HCT116 (cell line): ENCODE measurements at places on chromosomes 7 and 10.

DNA sequence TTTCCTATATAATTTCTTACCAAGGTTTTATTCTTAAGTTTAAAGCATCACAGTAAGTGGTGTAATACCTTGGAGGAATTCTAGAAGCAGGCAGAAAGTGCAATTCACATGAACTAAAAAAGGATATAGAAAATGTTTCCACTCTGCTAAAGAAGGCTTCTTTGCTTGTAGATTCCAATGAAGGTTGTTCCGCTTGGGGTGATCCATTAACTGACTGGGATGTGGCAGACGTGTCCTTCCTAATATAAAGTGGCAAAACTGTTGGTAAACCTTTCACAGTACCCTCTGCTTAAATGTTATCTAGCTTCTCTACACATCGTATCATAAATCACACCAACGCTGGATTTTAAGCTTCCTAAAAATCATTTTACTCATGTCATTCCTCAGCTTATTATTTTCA lies 2.3 kb downstream of the ZC3HC1 start:
- no peak overlapping the region for H3K27ac ChIP-seq
- no peak for DNase-seq
- H3K36me3 ChIP-seq = no peaks in the 10 kb centered on the region
- H3K4me3 ChIP-seq = no peak overlapping the region

DNA sequence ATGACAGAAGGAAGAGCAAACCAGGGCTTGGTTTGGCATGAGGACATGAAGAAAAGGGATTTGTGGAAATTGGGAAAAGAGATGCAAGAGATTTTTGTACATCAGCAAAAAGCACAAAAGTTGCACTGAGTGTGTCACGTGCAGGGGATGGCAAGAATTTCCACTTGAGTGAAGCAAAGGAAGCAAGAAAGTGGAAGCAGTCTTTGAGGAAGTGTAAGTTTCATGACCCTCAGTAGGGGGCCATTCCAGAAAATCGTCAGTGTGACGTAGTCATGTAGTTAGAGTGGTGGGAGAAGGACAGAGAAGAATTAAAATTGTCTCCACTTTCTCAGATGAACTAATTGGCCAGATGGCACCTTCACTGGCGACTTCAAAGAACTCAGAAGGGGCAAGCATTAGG lies 123.3 kb upstream of the FZD1 start:
- no peaks in the 10 kb centered on the region for H3K36me3 ChIP-seq
- no peaks in the 10 kb centered on the region for H3K4me1 ChIP-seq
- no peak overlapping the region for H3K27ac ChIP-seq
- no peak for DNase-seq
- H3K4me3 ChIP-seq = no peak overlapping the region

- no peak for DNase-seq
- H3K27ac ChIP-seq = no peak overlapping the region
- no peaks in the 10 kb centered on the region for H3K4me1 ChIP-seq
- H3K4me3 ChIP-seq = no peak overlapping the region
These were observed 29.2 kb downstream of the PTER start for GRCh38 chr10:16466001-16466400.

GRCh38 chr7:101598986-101599771 lies 29.9 kb downstream of the MYL10 start:
- H3K4me1 ChIP-seq = peaks cover 36% of the 10 kb centered on the region
- H3K27ac ChIP-seq = peak overlapping the region; percentile 39; the same call in 1 of the 2 replicates
- no peaks in the 10 kb centered on the region for H3K27me3 ChIP-seq
- no peaks in the 10 kb centered on the region for H3K36me3 ChIP-seq
- H3K4me3 ChIP-seq = no peak overlapping the region

- no peaks in the 10 kb centered on the region for H3K27me3 ChIP-seq
- no peaks in the 10 kb centered on the region for H3K36me3 ChIP-seq
- DNase-seq = no peak
- H3K27ac ChIP-seq = no peak overlapping the region
- peaks cover 13% of the 10 kb centered on the region for H3K4me1 ChIP-seq
These were observed 126.4 kb downstream of the GNAT3 start for GRCh38 chr7:80385508-80385907.

DNA sequence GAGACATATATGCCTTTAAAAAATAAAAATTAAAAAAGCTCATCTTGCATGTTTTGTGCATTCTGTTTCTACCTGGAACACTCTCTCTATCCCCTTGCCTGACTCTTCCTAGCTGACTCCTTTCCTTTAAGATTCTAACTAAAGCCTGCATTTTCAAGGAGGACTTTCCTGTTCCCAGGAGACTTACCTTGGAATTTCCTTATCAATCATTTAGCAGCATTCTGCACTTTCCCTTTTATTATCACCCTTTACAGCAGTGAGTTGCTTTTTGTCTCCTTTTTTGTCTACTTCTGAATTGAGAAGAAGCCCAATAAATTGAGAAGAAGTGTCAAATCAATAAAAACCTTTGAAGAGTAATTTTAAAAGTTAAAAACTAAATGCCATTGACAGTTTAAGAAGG lies 142.2 kb upstream of the TMEM196 start:
- H3K27ac ChIP-seq = peak overlapping the region; percentile 70; the same call in 1 of the 2 replicates
- DNase-seq = no peak
- H3K4me3 ChIP-seq = no peak overlapping the region
- no peaks in the 10 kb centered on the region for H3K27me3 ChIP-seq
- H3K4me1 ChIP-seq = peaks cover 30% of the 10 kb centered on the region

- no peak overlapping the region for H3K4me3 ChIP-seq
- H3K27me3 ChIP-seq = no peaks in the 10 kb centered on the region
- H3K4me1 ChIP-seq = peaks cover 7% of the 10 kb centered on the region; the same call in 1 of the 2 replicates
These were observed 12.2 kb downstream of the AIFM2 start for GRCh38 chr10:70120417-70120816.

GRCh38 chr10:60564475-60564874 lies 174.8 kb upstream of the ANK3 start:
- no peak overlapping the region for H3K27ac ChIP-seq
- H3K36me3 ChIP-seq = no peaks in the 10 kb centered on the region

DNA sequence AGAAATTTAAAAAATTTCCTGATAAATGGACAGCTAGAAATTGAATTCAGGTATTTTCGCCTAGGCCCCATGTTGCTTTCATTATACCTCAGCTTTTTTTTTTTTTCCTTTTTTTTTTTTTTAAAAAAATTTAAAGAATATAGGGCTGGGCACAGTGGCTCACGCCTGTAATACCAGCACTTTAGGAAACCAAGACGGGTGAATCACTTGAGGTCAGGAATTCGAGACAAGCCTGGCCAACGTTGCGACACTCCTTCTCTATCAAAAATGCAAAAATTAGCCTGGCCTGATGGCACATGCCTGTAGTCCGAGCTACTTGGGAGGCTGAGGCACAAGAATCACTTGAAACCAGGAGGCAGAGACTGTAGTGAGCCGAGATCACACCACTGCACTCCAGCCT lies 334.0 kb downstream of the SORCS1 start:
- H3K27ac ChIP-seq = no peak overlapping the region
- H3K4me3 ChIP-seq = no peak overlapping the region
- no peaks in the 10 kb centered on the region for H3K36me3 ChIP-seq
- no peak for DNase-seq

- DNase-seq = no peak
- no peaks in the 10 kb centered on the region for H3K27me3 ChIP-seq
- H3K36me3 ChIP-seq = no peaks in the 10 kb centered on the region
- peaks cover 10% of the 10 kb centered on the region; the same call in 1 of the 2 replicates for H3K4me1 ChIP-seq
- peak overlapping the region; percentile 98 for H3K27ac ChIP-seq
- H3K4me3 ChIP-seq = peak overlapping the region; percentile 97
These were observed 206 bp downstream of the UPF2 start for GRCh38 chr10:12042409-12042796.

DNA sequence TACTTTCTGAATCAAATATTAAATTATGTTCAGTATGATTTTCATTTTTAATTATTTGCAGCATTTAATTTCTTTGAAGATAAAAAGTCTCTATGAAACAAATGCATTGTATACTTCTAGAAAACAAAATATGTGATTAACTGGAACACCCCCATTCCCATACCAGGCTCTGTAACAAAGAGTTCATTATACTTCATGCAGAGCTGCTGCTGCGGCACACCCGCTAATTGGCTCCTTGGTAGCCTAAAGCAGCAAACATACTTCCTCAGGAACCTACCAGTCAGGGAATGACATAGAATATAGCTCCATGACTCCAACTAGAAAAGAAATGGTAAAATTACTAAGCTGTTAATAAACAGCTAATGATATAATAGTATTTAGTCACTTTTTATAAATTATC lies 19.3 kb downstream of the RAB11FIP2 start:
- no peaks in the 10 kb centered on the region for H3K36me3 ChIP-seq
- H3K4me3 ChIP-seq = no peak overlapping the region
- H3K27me3 ChIP-seq = no peaks in the 10 kb centered on the region
- no peaks in the 10 kb centered on the region for H3K4me1 ChIP-seq
- DNase-seq = no peak

GRCh38 chr7:86629-87028 lies 105.7 kb upstream of the FAM20C start:
- H3K36me3 ChIP-seq = no peaks in the 10 kb centered on the region
- no peak overlapping the region for H3K27ac ChIP-seq
- no peak for DNase-seq
- H3K4me1 ChIP-seq = peaks cover 35% of the 10 kb centered on the region
- no peak overlapping the region for H3K4me3 ChIP-seq

GRCh38 chr7:44678471-44679179 lies 70.0 kb upstream of the ZMIZ2 start:
- peaks cover 24% of the 10 kb centered on the region for H3K4me1 ChIP-seq
- H3K27ac ChIP-seq = peak overlapping the region; percentile 16; the same call in 1 of the 2 replicates
- no peak for DNase-seq
- peaks cover 4% of the 10 kb centered on the region; the same call in 1 of the 2 replicates for H3K36me3 ChIP-seq

DNA sequence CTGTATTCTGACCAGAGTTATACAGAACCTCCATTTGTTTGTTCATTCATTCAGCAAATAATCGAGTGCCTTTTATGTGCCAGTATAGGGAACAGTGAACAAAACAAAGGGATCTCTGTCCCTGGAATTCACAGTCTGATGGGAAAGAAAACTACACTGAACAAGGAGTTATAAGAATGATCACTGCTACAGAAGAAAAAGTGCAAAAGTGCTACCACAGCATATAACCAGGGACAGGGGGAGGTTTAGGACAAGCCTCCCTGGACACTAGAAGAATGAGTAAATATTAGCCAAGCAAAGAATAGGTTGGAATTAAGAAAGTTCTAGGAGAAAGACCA lies 4.2 kb downstream of the CLDN12 start:
- DNase-seq = no peak
- peaks cover 3% of the 10 kb centered on the region; the same call in 1 of the 2 replicates for H3K4me1 ChIP-seq
- no peaks in the 10 kb centered on the region for H3K36me3 ChIP-seq
- no peak overlapping the region for H3K27ac ChIP-seq

DNA sequence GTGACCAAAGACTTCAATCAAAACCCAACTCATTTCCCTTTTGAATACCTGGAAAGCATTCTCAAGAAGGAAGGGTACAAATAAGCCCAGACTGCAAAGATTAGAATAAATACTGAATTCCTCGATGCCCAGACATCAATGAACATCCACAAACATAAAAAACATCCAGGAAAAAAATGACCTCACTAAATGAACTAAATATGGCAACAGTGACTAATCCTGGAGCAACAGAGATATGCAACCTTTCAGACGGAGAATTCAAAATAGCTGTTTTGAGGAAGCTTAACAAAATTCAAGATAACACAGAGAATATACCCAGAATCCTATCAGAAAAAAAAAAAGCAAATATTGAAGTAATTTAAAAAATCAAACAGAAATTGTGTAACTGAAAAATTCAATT lies 43.2 kb downstream of the PCLO start:
- no peak overlapping the region for H3K27ac ChIP-seq
- H3K27me3 ChIP-seq = no peaks in the 10 kb centered on the region
- H3K4me3 ChIP-seq = no peak overlapping the region
- no peaks in the 10 kb centered on the region for H3K4me1 ChIP-seq
- no peak for DNase-seq
